ENCODE measurements at places on chromosomes 6 and 20.
A peak's percentile ranks its signal among the peaks of the same experiment; 100 is the strongest.

- no peak for DNase-seq
Observed at GRCh38 chr6:157455731-157456523, 74.9 kb downstream of the ZDHHC14 start.

DNA sequence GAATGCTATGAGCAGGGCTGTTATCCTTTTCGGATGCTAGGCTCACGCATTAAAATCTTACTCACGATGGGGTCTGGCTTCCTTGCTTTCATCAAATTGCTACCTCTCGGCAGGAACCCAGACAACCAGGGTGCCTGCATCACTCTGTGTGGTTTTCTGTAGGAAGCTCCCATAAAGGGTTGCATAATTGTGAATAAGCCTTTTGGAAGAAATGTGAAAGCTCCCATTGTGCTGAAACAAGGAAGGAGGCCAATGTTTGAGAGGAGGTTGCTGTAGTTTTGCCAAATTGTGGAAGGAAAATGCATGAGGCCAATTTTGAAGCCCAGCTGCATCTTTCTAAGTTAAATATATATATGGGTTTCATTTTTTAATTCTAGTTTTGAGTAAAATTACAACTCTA, 615.5 kb downstream of the C6orf118 start:
- no peak for DNase-seq

DNA sequence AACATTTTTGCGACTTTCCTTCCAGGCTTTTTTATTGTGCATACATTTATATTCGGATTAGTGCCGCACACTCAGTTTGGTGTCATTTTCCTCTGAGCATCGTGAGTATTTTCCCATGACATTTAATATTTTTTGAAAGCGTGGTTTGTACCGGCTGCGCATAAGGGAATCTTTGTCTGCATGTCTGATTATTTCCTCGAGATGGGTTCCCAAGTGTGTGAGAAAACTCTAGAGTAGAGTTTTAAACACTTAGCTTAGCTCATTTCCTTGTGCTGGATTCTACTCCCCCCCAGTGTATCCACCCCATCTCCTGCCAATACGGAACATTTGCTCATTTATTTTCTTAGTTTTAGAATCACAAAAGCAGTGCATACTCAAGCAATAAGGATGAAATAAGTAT, 94.3 kb downstream of the CDC5L start:
- no peak for DNase-seq

GRCh38 chr6:37110500-37111461, 59.2 kb upstream of the PIM1 start:
- DNase-seq, result no peak

DNA sequence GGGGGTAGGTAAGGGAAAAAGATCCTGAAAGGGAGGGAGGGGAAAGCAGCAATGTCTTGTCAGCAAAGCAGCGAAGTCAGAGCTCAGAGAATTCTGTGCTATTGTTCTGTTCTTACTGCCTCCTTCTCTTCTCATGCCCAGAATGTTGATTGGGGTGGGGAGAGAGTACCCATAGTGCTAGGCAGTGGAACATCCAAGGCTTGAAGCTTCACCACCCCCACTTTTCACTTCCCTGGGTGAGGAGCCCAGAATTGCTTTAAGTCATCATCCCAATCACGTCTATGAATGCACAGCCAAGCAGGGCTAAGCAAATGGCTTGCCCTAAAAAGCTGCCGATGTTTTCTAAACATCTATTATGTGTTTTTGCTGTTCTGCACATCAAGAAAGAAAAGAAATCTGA, 16.5 kb downstream of the REPS1 start:
- no peak for DNase-seq

DNA sequence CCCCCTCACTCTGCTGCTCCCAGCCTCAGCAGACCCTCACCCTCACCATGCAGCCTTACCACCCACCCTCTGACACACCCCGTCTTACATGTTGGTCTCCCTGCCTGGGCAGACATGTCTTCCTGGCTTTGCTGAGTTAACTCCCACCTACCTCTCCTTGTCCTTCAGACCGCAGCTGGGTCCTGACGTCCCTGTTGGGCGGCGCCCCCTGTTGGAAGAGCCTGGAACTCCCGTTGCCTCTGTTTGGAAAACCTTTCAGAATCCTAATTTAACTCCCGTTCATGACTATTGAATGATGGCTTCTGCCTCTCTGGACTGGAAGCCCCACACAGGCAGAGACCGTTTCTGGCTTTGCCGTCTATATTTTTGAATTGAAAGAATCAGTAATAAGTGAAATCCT, 245.1 kb downstream of the MYLK4 start:
- DNase-seq, result no peak

DNA sequence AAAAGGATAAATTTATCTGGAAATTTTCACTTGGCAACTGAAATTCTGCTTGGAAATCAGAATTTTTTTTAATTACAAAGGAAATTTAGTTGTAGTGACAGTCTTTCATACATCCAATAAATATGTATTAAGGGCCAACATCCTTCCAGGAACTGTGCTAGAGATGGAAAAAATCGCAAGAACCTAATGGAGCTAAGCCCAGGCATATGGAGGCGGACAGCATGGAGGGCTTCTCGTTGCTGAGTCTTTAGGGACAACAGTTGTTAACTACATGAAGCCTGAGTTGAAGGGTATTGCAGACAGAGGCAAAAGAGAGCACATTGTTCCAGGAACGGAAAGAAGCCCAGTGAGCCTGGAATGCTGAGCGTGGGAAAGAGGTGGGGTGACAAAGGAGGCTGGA, 208.9 kb downstream of the IBTK start:
- DNase-seq, result no peak

GRCh38 chr6:31125586-31126363, 5.5 kb upstream of the CDSN start:
- DNase-seq, result no peak

- no peak for DNase-seq
Observed at GRCh38 chr6:69390125-69390524, 406.7 kb downstream of the LMBRD1 start.

GRCh38 chr6:132731086-132731485, 17.2 kb upstream of the VNN1 start:
- no peak for DNase-seq

- DNase-seq, result no peak
Observed at GRCh38 chr6:51827580-51827979, 259.8 kb downstream of the PKHD1 start.

DNA sequence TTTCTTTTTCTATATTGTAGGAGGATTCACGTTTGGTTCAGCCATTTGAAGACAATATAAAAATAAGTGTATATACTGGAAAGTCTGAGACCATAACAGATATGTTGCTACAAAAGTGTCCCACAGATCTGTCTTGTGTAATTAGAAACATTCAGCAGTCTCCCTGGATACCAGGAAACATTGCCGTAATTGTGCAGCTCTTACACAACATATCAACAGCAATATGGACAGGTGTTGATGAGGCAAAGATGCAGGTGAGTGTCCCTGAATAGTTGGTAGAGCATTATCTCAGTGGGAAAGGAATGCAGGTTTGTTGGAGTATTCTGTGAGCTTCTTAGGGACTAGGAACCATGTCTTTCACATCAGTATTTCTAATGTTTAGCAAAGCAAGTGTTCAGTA, 18.3 kb upstream of the ADGRF4 start:
- DNase-seq, result no peak

- no peak for DNase-seq
Observed at GRCh38 chr20:17559338-17559737, 10.5 kb upstream of the DSTN start.

- no peak for DNase-seq
Observed at GRCh38 chr6:63788569-63788968, 153.0 kb downstream of the PHF3 start.

GRCh38 chr20:35511814-35512420, 17.5 kb downstream of the C20orf173 start:
- peak; percentile 31 for DNase-seq

GRCh38 chr20:1879369-1879768, 15.8 kb upstream of the SIRPA start:
- DNase-seq, result no peak

DNA sequence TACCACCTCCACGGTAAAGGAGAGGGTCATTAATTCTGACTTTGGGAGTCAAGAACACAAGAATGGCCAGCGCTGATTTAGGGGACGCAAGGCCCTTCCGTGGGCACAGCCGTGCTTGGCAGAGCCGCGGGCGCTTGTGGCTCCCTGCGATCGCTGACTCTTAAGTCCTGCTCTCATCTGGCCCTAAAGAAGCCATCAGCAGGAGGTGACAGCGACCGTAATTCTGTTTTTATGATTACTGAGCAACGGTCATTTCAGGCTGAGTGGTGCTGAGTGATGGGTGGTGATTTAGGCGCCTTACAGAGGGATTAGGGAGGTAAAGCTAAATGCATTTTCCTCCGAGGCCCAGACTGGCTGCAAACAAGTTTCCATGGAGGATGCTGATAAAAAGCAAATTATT, 364.6 kb upstream of the SULF2 start:
- peak; percentile 29 for DNase-seq

GRCh38 chr6:144661116-144661806, 376.1 kb downstream of the UTRN start:
- DNase-seq, result peak; percentile 31

DNA sequence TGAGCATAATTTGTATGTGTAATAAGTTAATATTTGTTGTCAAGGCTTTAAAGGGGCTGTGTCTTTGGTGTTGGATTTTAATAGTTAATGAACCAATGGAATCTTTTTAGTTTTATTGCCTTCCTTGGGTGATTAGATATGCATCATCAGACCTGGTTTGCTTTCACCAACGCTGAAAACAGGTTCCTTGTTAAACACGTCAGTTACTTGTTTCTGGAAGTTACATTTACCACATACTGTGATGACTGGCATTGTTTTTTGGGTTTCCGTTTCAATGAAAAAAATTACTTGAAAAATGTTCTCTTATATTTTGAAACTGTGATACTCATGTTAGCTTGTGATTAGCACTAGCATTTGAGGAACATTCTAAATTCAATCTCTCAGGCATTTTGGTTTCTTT, 58.6 kb upstream of the RNF144B start:
- DNase-seq, result peak; percentile 69

GRCh38 chr6:3813150-3813780, 35.9 kb upstream of the FAM50B start:
- no peak for DNase-seq

DNA sequence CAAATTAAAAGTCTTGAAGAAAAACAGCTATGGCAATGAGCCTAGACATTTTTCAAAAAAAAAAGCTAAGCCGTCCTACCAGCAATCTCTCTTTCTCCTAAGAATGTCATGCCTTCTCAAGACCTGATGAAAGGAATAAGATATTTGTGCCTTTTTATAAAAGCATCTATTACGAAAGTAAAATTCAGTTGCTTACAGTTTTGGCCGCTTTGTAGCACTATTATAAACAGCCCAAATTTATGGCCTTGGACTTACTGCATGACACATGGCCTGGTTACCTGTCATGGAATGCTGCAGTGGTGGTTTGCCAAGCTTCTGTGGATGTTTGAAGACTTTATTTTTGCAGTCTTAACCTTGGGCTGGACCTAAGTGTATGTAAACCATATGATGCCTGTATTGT, 22.2 kb upstream of the VAPB start:
- peak; percentile 57 for DNase-seq

- no peak for DNase-seq
Observed at GRCh38 chr6:140774080-140774505, 1358.6 kb upstream of the GJE1 start.

DNA sequence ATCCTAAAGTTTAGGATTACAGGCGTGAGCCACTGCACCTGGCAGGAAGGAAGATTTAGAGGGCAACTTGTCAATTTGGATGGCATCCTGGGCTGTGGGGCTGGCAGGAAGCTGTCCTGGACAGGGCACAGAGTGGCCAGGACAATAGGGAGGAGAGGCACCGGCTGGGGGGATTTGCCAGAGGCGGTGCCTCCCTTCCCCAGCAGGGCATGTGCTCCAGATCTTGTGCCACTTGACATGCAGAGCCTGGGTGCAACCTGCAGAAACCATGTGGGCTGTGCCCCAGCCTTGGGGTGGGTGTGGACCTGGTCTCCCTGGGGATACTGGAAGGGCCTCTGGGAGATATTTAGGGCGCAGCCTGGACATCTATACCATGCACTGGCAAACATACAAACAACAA, 58.6 kb upstream of the EEF1A1 start:
- no peak for DNase-seq

- no peak for DNase-seq
Observed at GRCh38 chr6:125952764-125953501, 3.6 kb upstream of the HINT3 start.

- no peak for DNase-seq
Observed at GRCh38 chr20:10771435-10772140, 97.8 kb upstream of the JAG1 start.

DNA sequence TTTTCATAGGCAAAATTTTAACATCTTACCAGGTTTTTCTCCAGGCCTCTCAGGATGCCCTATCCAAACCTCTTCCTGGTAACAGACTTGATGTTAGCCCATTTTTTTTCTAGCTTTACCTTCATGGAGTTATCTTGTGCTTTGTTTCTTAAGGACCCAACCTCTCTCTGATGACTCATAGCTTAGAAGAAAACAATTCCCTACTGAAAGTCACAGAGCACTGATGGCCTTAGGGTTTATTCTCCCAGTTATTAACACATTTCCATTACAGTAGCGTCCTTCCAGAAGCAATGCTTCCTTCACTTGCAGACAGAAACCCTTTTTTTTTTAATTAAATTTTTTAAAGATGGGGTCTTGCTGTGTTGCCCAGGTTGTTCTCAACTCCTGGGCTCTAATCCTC, 79.4 kb downstream of the IYD start:
- DNase-seq, result no peak

- peak; percentile 34 for DNase-seq
Observed at GRCh38 chr6:169172456-169172855, 81.2 kb downstream of the THBS2 start.

- no peak for DNase-seq
Observed at GRCh38 chr6:77425216-77425615, 38.1 kb downstream of the HTR1B start.

DNA sequence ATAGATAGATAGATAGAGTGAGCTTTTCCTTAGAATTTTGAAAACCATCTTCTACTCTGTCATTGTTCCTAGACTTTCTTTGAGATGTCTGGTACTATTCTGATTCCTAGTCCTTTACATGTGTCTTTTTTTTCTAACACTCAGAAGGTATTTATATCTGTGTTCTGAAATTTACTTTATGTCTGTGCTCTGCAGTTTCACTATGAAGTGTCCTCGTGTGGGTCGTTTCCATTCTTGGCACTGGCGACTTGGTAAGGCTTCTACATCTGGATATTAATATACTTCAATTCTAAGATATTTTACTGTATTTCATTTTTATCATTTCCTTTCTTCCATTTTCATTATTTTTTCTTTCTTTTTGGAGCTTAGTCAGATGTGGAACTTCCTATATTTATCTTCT, 87.0 kb downstream of the FHL5 start:
- DNase-seq, result no peak

DNA sequence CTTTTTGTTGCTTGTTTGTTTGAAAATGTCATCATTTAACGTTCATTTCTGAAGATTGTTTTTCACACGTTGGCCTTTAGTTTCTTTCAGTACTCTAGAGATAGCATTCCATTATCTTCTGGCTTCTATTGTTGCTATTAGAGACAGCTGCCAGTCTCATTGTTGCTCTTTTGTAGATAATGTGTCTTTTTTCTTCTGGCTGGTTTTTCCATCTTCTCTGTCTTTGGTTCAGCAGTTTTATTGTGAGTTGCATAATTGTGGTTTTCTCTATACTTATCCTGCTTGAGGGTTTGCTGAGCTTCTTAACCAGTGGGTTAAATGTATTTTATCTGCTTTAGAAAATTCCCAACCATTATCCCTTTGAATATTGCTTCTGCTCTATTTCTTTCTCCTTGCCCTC, 23.2 kb upstream of the AIG1 start:
- no peak for DNase-seq

GRCh38 chr20:3134151-3134550, 25.5 kb downstream of the FASTKD5 start:
- DNase-seq, result no peak

GRCh38 chr6:117956386-117956785, 49.3 kb downstream of the SLC35F1 start:
- DNase-seq, result no peak

GRCh38 chr6:25697537-25698340, 45.7 kb downstream of the SCGN start:
- DNase-seq, result no peak

Data from renal pelvis (tissue), 12 donors.